ENCODE measurements at places on chromosomes 2 and 18.

DNA sequence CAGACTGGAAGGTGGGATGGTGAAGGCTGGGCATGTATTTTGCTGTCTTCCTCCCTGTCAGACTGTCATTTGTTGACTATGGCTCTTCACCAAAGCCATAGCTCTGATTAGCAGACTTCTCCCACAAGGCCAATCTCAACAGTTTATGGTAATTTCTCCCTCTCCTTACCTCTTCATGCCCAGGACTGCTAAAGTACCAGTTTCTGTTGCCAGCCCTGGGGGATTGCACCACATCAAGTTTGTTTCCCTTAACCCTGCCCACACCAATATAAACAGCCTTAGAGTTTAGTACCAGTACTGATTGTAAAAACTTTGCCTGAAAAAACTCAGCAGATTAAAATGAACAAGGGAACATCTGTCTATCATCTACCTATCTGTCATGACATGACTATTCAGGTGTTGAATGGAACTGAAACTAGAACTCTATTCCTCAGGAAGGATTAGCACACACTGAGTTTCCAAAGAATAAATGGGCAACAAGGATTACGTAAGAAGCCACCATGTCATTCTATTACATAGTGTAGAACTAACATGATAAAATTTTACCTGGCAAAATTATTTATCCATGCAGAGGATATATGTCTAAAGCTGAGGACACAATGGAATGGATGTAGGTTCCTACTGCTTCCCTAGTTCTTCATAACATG, 13.7 kb downstream of the FEZ2 start:
- no peak for DNase-seq

- no peak for DNase-seq
Observed at GRCh38 chr2:44897406-44897805, 44.1 kb upstream of the SIX3 start.

GRCh38 chr2:235591921-235592320, 98.1 kb downstream of the AGAP1 start:
- DNase-seq: no peak

DNA sequence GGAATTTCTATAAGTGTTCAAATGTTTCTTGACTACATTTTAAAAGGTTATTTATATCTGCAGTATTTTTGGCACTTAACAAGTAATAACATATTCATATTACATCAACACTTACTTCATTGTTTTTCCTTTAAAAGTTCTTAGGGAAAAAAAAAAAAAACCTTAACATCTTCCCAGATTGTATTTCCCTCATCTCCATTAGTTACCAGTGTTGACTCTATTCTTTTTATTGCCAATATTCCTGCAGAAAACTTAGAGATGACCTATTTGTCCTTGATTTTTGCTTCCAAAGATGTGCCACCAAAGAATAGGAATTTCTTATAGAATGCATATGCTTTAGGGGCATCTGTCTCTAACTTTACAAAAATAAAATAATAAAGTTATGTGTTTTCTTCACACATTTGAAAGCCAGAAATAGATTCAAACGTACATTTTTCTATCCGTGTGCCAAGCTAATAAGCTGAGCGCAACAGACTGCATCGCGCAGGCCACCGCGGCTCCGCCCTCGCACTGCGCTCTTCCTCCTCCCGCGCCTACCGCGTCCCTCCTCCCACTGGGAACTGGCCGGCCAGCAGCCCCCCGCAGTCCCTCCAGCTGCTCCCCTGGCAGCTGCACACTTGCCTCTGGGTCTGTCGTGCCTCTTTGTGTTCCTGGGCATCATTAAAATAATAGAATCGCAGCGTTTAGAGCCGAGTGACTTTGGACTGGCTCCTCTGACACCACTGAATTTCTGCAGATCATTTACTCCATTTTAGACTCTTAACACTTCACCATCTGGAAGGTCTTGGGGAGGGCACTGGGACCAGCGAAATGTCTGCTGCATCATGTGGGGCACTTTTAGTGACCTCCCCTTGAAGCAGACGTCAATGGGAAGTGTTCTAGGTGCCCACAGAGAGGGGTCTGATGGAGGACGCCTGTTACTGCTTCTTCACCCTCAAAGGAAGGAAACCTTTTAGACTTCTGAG, 21.2 kb upstream of the NAB1 start:
- DNase-seq: peak; percentile 52

DNA sequence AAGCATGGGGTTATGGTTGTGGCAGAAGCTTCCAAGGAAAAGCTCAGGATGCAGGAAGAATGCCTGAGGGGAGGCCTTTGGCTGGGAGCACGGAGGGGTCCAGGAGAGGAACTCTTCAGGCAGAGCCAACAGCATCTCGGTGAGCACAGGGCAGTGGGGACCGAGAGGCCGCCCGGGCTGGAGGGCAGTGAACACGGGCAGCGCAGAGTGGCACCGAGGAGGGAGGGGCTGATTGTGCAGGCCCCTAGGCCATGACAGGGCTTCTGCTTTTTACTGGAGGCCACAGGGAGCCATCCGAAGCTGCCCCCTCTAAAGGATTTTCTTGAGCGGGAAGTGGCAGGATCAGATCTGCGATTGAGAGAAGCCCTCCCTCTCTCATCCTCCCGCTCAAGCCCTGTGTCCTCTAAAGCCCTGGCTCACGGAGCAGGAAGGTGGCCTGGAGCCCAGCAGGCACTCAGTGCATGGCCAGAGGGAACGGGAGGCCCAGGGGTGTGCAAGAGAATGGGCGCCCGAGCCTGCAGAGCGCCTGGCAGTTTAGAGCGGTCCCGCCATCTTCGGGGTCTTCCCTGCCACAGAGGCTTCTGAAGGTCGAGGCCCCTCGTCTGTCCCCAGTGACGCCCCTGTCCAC, 110.0 kb upstream of the STON1 start:
- no peak for DNase-seq

GRCh38 chr2:44087714-44088092, 81.0 kb upstream of the PPM1B start:
- no peak for DNase-seq

GRCh38 chr2:158038901-158039300, 62.8 kb upstream of the UPP2 start:
- no peak for DNase-seq

DNA sequence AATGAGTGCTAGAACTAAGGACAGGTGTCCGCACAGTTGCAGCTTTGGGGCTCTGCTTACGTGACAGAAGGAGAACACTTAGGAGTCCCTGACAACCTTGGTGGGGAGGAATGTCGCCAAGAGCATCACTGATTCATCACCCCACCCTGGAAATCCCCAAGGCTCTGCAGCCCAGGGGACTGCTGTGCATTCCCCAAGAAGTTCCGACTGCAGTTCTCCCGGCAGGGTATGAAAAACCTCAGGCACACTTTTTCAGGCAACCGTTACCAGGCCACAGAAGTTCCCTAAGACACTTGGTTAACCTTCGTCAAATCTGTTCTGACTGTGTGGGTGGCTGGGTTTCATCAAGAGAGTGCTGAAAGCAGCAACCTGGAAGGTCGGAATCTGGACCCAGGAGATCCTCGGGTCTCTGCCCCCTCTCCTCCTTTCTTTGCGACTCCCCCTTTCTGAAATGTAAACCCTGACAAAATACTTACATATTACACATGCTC, 192.1 kb upstream of the CXCR4 start:
- DNase-seq: peak; percentile 51

DNA sequence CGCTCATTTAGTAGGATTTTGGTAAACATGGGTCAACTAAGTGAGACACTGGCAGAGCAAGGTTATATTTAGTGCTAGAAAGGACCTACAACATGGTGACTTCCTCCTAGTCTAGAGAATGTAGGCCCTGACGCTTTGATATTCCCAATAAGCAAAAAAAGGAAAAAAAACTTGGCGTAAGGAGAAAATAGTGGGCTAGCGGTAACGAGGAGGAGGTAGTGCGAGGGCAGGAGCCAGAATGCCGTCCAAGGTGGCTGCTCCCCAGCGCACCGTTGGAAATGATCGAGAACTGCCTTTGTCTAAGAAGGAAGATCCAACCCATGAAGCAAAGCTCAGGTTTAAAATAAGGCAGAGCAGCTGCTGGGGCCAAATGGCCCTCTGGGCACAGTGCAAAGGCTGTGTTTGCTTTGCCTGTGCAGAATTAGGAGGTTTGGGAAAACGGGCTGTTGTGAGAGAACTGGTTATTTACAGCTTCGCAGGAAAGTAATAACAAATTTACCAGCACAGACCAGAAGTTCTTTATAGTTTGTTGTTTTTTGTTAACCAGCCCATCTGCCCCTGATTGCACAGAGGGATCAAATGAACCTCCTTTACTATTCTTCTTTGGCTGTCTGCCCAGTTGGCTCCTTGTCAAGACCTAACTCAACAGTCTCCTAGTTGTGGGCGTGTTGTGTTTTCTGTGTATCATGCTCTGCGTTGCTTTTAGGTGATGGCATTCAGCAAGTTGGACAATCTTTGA, 86.6 kb downstream of the ITGB1BP1 start:
- no peak for DNase-seq

DNA sequence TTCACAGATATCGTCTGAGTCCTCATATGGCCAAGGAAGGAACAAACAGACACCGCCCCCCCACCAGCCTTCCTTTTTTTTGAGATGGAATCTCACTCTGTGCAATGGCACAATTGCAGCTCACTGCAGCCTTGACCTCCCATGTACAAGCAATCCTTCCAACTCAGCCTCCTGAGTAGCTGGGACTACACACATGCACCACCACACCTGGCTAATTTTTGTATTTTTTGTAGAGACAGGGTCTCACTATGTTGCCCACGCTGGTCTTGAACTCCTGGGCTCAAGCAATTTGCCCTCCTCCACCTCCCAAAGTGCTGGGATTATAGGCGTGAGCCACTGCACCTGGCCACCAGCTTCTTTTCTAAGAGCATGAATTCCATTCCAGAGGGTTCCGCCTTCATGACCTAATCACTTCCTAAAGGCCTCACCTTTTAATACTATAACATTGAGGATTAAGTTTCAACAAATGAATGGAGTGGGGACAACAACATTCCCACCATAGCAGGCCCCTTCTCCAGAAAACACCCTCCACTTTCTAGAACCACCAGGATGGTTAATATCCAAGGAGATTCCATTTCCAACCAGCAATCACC, 2.2 kb upstream of the TMBIM1 start:
- DNase-seq: no peak

DNA sequence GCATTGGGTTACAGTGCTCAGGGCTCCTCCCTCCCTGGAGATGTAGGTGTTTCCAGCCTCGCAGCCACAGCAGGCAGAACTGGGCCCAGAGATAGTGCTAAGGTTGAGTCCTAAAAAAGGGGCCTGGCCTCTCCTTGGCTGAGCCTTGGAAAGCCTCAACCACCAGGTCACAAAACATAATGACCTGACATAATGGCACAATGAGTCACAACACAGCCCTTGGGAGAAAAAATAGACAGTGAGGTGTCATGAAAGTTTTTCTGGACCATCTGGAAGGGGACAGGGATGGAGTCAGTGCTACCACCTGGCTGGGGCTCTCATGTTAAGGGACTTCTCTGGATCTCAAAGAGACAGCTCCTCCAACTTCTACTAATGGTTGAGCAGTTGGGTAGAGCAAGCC, 92.4 kb upstream of the LCLAT1 start:
- DNase-seq: no peak

DNA sequence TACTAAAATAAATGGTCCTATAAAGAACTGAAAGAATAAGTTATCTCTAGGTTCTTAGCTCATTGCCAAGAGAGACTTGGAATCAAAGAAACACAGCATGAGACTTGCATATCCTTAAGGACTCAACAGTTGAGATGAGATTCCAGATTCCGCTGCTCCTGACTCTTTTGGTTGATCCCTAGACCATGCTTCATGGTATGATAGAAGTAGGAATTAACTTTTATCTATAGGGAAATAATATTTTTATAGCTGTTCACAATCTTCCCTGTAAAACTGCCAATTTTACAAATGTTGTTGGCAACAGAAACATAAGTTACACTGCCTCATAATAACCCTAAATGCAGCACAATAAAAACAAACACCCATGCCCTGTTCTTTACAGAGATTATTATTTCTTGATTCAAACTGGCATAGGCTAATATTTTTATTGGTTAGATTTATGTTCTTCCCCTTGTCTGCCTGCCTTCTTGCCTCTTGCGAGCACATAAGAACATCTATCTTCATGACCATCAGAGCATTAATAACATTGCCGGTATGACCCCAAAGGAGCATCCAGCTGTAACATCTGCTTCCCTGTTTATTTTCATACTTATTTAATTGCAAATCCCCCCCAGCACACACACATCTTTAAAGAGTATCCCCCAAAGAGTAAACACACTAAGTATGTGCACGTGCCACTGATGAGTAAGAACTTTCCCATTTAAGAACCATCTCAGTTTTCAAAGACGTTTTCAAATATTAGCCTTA, 735.7 kb upstream of the SLC8A1 start:
- no peak for DNase-seq

GRCh38 chr18:31246460-31246859, 71.5 kb upstream of the DSG1 start:
- no peak for DNase-seq

DNA sequence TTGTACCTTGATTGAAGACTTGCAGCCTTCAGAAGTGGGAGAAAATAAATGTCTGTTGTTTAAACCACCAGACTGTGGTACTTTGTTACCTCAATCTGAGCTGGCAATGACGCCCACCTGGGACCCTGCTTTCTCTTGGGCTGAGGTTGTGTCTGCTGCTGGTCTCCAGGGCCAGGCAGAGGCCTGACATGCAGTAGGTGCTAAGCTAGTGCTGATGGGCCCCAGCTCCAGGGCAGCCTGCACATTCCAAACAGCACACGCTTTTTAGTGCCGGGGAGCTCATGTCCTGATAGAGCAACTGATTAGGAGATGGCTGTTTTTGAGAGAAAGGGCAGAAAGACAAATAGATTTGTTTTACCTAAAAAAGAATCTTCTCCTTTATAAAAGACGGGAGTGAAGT, 664.0 kb upstream of the HS6ST1 start:
- no peak for DNase-seq

- no peak for DNase-seq
Observed at GRCh38 chr2:233492078-233492477, 74.5 kb downstream of the USP40 start.

GRCh38 chr2:180978903-180979748, 1.3 kb upstream of the UBE2E3 start:
- no peak for DNase-seq

DNA sequence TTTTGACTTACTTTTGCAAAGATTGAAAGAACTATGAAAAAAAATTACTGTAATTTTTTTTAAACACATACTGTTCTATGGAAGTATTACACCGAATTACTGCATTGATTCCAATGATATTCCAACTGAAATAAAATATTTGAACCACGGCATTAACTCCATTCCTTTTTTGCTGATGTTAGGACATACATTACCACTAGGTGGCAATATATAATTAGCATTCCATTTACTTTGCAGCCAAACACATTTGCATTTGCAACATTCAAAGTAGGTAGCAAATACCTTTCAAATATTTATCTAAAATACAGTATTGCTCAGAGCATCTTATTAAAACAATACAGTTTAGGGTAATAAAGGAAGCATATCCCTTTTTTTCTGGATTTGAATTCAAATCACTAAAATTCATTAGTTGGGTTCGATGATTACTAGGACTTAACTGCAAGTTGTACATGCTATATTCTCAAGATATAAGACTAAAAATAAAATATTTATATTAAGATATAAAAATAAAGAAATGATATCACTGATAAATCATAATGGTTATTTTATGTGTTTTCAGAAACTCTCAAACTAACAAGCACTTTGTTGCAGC, 31.3 kb downstream of the LANCL1 start:
- DNase-seq: no peak

All from activated T-cell treated with anti-CD3 and anti-CD28 coated beads, Interleukin-2, amount 50 U/mL, for 24 hours (primary cell).